ENCODE measurements at places on chromosomes 11 and 22.

GRCh38 chr11:88360141-88360540 lies 22.6 kb upstream of the CTSC start:
- DNase-seq, result no peak

- DNase-seq, result no peak
These were observed 7.5 kb downstream of the DIXDC1 start for GRCh38 chr11:111944651-111945051.

- no peak for DNase-seq
These were observed 908.5 kb upstream of the RAG2 start for GRCh38 chr11:37506531-37506930.

DNA sequence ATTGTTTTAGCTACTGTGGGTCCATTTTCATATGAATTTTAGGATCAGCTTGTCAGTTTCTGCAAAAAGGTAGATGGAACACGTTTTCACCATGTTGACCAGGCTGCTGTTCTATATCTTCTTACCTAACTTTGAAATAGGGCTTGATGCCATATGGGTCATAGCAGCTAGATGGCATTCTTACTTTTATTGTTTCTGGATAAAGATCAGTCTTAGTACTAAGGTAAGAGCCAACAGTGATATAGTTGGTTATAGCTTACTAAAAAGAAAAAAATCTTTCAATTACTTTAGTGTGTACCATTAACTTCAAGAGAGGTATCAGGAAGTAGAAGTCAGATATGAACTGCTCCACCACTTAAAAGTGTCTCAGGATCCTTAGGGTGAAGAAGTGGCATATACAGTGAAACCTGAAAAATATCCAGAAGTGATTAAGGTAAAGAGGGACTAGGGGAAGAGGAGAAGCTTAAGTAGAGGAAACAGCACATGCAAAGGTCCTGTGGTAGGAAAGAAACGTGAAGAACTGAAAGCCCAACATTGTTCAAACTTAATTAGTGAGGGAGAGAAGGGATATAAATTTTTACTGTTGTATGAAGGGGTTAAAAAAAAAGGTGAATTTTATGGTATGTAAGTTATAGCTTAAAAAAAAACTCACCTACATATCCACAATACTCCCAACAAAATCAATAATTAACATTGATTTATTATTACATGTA lies 59.9 kb upstream of the B3GNT6 start:
- no peak for DNase-seq
